ENCODE measurements at places on chromosomes 12 and 14. TPM values are rescaled to one million over a fixed set of nuclear protein-coding genes. Genes with fewer than 3 reads are reported as not detected.

The SLC6A15 gene
- not detected for total RNA-seq

The IGF1 gene
- 0.16 TPM for total RNA-seq

The PPP1R13B gene
- total RNA-seq = 38.0 TPM

The FAM90A1 gene
- not detected for total RNA-seq

The GUCY2C gene
- total RNA-seq = not detected

The KRT85 gene
- not detected for total RNA-seq

The PPP1R36 gene
- total RNA-seq = not detected

The PLD4 gene
- 1.2 TPM for total RNA-seq

- no peak for DNase-seq
These were observed 321.3 kb downstream of the PDZRN4 start for GRCh38 chr12:41509271-41510055.

DNA sequence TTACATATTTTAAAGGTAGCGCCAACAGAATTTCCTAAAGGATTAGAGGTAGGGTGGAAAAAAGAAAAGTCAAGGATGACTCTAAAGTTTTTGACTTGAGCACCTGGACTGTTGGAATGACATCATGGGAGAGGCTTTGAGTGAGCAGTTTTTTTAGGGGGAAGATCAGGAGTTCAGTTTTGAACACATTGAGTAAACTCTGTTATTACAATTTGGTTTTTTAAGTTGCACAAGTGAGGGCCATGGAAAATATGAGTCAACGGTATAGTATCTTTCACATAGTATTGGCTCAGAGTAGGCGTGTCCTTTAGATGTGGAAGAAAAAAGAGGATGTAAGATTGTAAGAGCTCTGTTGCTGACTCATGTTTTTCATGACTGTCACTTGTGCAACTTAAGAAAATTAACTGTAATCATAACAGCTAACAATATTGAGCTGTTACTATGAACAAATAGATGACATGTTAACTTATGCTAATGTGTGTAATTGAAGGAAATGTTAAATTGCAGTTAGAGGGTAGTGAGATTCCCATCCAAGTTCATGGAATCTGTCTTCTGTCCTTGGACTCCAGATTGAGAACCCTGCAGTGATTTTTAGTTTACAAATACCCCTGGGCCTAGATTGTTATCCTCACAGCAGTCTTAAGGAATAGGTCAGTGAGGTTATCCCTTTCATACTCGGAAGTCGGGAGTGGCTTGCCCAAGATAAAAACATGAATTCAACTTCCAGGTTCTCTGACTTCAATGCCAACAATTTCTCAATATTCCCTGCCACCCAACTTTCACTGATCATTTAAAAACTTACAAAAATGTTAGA lies 48.2 kb upstream of the ATP2B1 start:
- DNase-seq = no peak

DNA sequence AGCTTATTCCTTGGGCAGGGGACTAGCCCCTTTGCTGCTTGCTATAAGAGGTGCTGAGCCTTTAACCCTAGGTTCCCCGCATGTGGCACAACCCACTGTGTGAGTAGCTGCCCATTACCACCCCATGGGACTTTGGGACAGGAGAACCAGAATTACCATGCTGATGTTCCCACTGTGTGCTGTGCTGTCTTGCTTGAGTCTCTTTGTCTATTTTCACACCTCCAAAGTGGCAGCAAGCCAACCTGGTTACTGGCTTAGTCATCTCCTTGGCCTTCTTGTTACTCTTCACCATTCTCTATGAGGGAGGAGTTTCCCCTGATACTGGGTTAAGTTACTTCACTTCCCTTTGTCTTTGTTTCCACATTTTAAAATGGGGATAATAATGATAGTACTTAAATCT lies 73.4 kb upstream of the ETV6 start:
- no peak for DNase-seq

- no peak for DNase-seq
These were observed 137.4 kb downstream of the BCL11B start for GRCh38 chr14:99134516-99135046.

GRCh38 chr12:40947797-40948196 lies 240.3 kb upstream of the PDZRN4 start:
- no peak for DNase-seq

GRCh38 chr14:34766606-34767005 lies 52.2 kb upstream of the CFL2 start:
- DNase-seq = no peak

- DNase-seq = no peak
These were observed at the start of gene HOXC13 for GRCh38 chr12:53938326-53939140. HOXC13 (plus strand) TSS chr12:53938831; CDS start chr12:53938907, 76 bp downstream.

GRCh38 chr14:59811815-59812214 lies 58.8 kb downstream of the RTN1 start:
- DNase-seq = no peak

GRCh38 chr14:81169711-81170103 lies 51.1 kb downstream of the GTF2A1 start:
- DNase-seq = no peak

GRCh38 chr14:105151838-105152793 lies 16.5 kb downstream of the JAG2 start:
- no peak for DNase-seq

- no peak for DNase-seq
These were observed 32.4 kb downstream of the FLVCR2 start for GRCh38 chr14:75610834-75611233.

- DNase-seq = no peak
These were observed 269.0 kb downstream of the SLC15A4 start for GRCh38 chr12:128554546-128555304.

DNA sequence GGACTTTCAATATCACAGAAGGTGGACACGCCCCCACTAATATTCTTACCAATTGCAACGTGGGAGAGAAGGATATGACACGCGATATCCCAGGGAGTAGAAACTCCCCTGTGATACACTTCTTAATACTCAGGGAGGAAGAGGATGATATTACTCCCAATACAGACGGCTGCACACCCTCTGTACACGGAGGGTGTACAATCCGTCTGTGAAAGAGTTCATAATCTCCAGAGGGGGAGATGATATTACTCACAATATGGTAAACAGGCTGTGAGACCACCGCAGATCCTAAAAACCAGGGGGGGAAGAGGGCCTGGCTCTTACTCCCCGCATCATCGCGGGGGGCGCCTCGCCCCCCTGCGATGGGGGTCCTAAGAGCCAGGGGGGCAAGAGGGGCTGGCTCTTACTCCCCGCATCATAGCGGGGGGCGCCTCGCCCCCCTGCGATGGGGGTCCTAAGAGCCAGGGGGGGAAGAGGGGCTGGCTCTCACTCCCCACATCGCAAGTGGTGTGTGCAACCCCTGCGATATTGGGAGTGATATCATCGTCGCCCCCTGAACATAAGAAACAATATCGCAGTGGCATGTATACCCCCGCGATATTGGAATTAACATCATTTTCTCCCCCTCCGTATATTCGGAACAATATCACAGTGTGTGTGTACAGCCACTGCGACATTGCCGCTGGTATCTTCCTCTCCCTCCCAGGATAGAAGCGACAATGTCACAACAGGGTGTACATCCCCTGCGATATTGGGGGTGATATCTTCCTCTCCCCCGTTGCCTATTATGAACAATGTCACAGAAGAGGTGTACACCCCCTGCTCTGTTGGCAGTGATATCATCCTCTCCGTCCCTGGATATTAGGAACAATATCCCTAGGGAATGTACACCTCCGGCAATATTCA lies 8.9 kb upstream of the CLEC6A start:
- DNase-seq = no peak

- DNase-seq = no peak
These were observed 19.1 kb downstream of the SLC2A3 start for GRCh38 chr12:7916936-7917335.

- DNase-seq = no peak
These were observed 10.6 kb downstream of the HHIPL1 start for GRCh38 chr14:99655521-99655920.

GRCh38 chr12:93426412-93426805 lies 15.3 kb downstream of the UBE2N start:
- DNase-seq = no peak

- DNase-seq = no peak
These were observed 48.1 kb upstream of the ATXN7L3B start for GRCh38 chr12:74489543-74489942.

- DNase-seq = no peak
These were observed 4.6 kb upstream of the UNC119B start for GRCh38 chr12:120705618-120706017.

DNA sequence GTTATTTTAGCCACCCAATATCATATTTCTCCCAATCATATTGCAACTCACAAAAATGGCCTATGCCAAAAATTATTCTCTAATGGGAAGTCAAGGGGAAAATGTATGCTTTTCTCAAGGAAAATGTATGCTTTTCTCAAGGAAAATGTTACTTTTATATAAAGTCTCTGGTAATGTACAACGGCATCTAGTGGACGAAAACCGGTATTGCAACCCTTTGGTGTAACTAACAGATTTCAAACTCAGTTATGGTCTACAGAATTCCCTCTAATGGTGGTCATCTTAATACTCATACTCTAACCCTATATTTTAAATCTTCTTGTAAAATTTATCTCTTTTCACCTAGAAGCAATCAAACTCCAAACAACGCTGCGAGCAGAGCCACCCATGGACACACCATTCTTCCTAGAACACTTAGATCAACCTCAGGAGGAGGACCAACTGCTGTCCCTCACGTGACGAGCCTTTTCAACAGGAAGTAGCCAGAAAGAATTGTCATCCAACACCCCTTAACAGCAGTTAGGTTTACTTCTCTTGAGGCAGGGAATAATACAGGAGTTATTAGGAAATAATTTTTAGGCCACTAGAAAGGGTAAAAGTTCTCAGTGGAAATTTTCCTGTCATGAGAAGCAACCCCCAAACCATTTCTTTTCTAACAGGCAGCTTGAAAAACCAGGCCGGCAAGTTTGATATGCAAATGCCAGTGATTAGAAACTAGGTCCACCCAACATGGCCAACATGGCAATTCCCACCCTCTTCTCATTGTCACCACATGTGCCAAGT lies 20.1 kb downstream of the APOBEC1 start:
- no peak for DNase-seq

All from naive thymus-derived CD8-positive, alpha-beta T cell (primary cell).